ENCODE measurements at places on chromosomes 3 and 15. TPM values are rescaled to one million over a fixed set of nuclear protein-coding genes. Genes with fewer than 3 reads are reported as not detected.
A peak's percentile ranks its signal among the peaks of the same experiment; 100 is the strongest.

GRCh38 chr3:170862618-170863374, 7.2 kb downstream of the RPL22L1 start:
- peaks cover 12% of the 10 kb centered on the region for H3K4me1 ChIP-seq
- no peak overlapping the region for H3K27ac ChIP-seq
- H3K36me3 ChIP-seq = peaks cover 30% of the 10 kb centered on the region
- H3K27me3 ChIP-seq = no peaks in the 10 kb centered on the region
- DNase-seq = no peak

DNA sequence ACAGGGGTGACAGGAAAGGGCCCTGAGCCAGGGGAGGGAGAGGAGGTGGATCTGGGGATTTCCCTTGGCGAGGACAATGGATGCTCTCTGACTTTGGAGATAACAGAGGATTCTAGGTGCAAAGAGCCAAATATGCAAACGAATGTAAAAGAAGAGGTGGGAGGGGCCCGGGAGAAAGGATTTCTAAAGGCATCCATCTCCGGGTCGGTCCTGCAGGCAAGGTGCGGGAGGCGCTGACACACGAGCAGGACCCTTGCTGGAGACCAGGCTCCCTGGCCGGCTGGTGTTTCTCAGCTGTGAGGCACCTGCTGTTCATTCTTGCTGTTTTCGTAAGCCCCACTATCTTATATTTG, 115.2 kb upstream of the TLE3 start:
- no peak for DNase-seq
- no peaks in the 10 kb centered on the region for H3K36me3 ChIP-seq
- no peak overlapping the region for H3K4me3 ChIP-seq

- H3K36me3 ChIP-seq = no peaks in the 10 kb centered on the region
- DNase-seq = peak; percentile 91
- peak overlapping the region; percentile 72 for H3K27ac ChIP-seq
Measured at GRCh38 chr15:55742498-55742926, 440 bp downstream of the PRTG start.

DNA sequence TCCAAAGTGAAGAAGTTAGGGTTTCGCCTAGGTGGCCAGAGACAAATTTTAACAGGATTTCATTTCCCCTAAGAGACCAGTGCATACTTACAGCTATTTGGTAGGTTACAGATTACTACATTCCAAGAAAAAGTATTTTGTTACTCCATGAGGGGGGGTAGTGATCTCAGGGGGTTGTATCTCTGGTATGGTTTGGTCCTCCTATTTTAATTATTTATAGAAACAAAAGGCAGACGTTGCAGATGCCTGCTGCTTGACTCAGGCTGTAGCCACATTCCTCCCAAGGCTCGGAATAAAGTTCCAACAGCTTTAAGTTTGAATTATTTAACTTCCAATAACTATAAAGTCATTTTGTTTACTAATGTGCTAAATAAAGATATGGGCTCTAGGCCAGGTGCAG, 1.3 kb upstream of the TRIM59 start:
- H3K4me1 ChIP-seq = peaks cover 27% of the 10 kb centered on the region
- peaks cover 6% of the 10 kb centered on the region for H3K27me3 ChIP-seq
- H3K4me3 ChIP-seq = no peak overlapping the region

DNA sequence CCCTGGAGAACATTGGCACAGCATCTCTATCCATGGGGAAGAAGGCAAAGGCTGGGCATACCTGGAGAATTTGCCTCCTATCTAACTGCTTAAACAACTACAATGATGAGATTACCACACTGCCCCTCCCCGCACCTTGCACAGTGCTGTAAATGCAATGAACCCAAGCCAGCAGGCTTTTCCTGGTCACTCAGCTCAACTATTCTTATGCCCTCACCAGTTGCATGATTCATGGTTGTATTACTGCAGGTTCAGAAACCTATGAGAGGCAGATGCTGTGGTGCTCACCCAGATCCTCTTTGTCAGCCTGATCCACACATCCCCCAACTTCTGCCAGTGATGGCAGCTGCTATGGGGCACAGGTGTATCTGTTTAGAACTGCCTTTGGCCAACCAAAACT, 77.7 kb upstream of the STAC start:
- no peak overlapping the region for H3K4me3 ChIP-seq
- H3K27ac ChIP-seq = no peak overlapping the region
- no peaks in the 10 kb centered on the region for H3K4me1 ChIP-seq
- no peaks in the 10 kb centered on the region for H3K27me3 ChIP-seq
- H3K36me3 ChIP-seq = no peaks in the 10 kb centered on the region

- no peaks in the 10 kb centered on the region for H3K27me3 ChIP-seq
- DNase-seq = no peak
- no peak overlapping the region for H3K4me3 ChIP-seq
- no peak overlapping the region for H3K27ac ChIP-seq
- no peaks in the 10 kb centered on the region for H3K36me3 ChIP-seq
Measured at GRCh38 chr3:194838236-194838635, 152.6 kb downstream of the FAM43A start.

GRCh38 chr3:73773233-73773632, 148.5 kb upstream of the PDZRN3 start:
- no peaks in the 10 kb centered on the region for H3K27me3 ChIP-seq
- H3K4me3 ChIP-seq = no peak overlapping the region
- H3K4me1 ChIP-seq = peaks cover 10% of the 10 kb centered on the region

DNA sequence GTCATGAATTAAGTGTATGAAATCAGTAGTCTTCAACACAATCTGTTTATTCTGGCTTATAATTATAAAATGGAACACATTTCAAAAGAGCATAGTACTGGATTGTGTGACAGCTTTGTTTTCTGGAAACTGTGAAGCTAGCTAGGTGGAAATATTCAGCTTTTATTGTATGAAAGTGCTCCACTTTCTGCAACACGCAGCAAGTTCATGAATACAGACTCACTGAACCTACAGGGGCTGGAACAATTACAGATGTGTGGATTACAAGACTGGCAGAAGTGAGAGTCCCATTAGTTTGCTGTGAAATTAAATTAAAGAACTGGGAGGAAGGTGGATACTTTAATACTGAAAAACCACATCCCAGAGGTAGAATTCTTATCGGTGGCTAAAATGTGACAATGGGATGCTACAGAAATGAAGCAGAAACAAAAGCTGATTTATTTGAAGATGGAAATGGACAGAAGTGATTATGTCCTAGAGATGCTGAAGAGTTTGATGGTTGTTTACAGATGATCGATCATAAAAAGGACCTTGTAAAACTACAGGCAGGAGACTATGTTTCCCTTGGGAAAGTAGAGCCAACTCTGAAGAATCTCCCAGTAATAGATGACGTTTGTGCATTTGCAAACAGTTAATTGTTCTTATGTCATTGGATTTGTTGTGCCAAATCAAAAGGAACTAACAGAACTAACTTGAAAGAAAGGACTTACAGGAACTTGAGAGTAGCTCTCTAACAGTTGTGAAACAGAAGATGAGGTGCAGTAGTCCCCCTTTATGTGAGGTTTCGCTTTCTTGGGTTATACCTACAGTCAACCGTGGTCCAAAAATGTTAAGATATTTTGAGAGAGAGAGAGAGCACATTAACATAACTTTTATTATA, 15.7 kb downstream of the TF start:
- H3K4me1 ChIP-seq = peaks cover 12% of the 10 kb centered on the region
- no peaks in the 10 kb centered on the region for H3K36me3 ChIP-seq
- H3K27ac ChIP-seq = no peak overlapping the region

GRCh38 chr15:25184356-25185155, 229.8 kb downstream of the SNRPN start:
- H3K27me3 ChIP-seq = no peaks in the 10 kb centered on the region
- no peak for DNase-seq
- H3K4me1 ChIP-seq = no peaks in the 10 kb centered on the region
- no peak overlapping the region for H3K27ac ChIP-seq

- H3K27me3 ChIP-seq = no peaks in the 10 kb centered on the region
- no peak for DNase-seq
- peaks cover 6% of the 10 kb centered on the region for H3K4me1 ChIP-seq
Measured at GRCh38 chr15:93290618-93290946, 201.6 kb upstream of the RGMA start.

GRCh38 chr3:110868106-110868505, 203.5 kb upstream of the NECTIN3 start:
- H3K36me3 ChIP-seq = no peaks in the 10 kb centered on the region
- no peaks in the 10 kb centered on the region for H3K4me1 ChIP-seq
- H3K27ac ChIP-seq = no peak overlapping the region

- peaks cover 4% of the 10 kb centered on the region for H3K36me3 ChIP-seq
- DNase-seq = no peak
- no peaks in the 10 kb centered on the region for H3K27me3 ChIP-seq
- peak overlapping the region; percentile 98 for H3K27ac ChIP-seq
- peak overlapping the region; percentile 68 for H3K4me3 ChIP-seq
Measured at GRCh38 chr15:56886363-56886931, 32.0 kb upstream of the TCF12 start.

DNA sequence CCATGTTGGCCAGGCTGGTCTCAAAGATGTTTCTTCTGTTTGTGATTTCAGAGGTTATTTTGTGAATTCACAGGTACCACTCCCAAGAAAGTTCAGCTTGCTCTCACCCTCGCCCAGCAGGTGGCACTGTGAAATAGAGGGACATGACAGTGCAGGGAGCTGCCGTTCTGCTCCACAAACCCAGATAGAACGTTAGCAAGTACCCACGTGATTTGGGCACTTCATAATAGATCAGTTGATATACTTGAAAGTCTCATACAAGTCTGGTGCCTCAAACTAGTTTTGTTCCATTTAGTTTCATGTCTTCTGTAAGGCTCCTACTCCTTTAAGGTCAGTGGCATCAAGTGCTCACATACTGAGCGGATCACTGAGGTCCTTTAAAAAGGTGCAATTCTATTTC, 45.5 kb downstream of the FILIP1L start:
- H3K4me3 ChIP-seq = no peak overlapping the region
- DNase-seq = no peak
- H3K27ac ChIP-seq = no peak overlapping the region
- peaks cover 13% of the 10 kb centered on the region for H3K4me1 ChIP-seq
- no peaks in the 10 kb centered on the region for H3K27me3 ChIP-seq

- H3K4me3 ChIP-seq = no peak overlapping the region
- H3K27ac ChIP-seq = no peak overlapping the region
Measured at GRCh38 chr3:53616971-53617892, 122.8 kb downstream of the CACNA1D start.

DNA sequence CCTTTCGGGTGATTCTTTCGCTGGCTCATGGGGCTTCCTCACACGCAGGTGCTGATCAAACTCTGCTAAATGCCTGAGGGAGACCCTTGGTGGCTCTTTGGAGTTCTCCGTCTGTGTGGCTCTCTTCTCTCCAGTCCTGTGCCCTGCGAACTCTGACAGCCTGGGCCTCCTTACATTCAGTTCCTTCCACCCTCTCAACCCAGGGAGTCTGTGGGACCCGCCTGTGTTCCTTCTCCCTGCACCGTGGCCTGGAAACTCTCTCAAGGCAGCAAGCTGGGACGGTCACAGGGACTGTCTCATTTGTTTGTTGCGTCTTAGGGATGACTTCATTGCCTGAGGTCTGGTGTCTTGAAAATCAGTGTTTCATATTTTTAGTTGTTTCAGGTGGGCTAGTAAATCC, 37.0 kb upstream of the CORO2B start:
- no peaks in the 10 kb centered on the region for H3K36me3 ChIP-seq
- no peak overlapping the region for H3K27ac ChIP-seq
- no peaks in the 10 kb centered on the region for H3K27me3 ChIP-seq
- DNase-seq = no peak

DNA sequence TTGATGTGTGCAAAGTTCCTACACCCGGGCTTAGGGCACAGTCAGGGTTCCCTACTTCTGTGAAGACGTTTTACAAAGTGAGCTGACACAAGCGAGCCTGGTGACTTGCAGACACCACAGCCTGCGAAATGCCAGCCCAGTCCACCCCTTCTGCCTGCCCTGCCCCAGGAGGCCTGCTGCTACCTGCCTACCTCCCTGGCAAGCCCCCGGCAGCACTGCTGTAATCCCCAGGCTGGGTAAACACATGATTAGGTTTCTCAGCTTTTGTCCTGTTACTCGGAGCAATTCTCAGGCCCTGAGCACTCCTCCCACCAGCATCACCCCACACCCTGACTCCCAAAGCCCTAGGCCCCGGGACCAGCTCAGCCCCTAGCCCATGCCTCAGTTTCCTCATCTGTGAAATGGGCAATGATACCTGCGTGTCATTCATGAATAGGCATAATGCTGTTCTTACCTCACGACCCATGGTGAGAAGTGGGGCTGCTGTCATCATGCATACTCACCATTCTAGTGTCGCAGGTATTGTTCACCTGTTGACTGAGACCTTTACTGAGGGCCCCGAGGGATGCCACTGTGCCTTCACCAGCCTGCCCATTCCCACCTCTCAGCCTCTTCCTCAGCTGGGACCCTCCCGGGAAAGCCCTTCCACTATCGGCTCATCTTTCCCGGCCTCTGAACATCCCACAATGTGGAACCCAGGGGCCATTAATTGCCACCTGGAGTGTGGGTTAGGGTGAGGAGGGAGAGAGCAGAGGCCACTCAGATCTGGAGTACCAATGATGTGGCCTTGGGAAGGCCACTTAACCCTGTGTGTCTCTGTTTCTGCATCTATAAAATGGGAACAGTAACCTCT, 31.5 kb upstream of the SLC6A6 start:
- no peaks in the 10 kb centered on the region for H3K36me3 ChIP-seq
- no peak overlapping the region for H3K4me3 ChIP-seq
- DNase-seq = no peak
- no peak overlapping the region for H3K27ac ChIP-seq
- peaks cover 31% of the 10 kb centered on the region for H3K4me1 ChIP-seq
- no peaks in the 10 kb centered on the region for H3K27me3 ChIP-seq

DNA sequence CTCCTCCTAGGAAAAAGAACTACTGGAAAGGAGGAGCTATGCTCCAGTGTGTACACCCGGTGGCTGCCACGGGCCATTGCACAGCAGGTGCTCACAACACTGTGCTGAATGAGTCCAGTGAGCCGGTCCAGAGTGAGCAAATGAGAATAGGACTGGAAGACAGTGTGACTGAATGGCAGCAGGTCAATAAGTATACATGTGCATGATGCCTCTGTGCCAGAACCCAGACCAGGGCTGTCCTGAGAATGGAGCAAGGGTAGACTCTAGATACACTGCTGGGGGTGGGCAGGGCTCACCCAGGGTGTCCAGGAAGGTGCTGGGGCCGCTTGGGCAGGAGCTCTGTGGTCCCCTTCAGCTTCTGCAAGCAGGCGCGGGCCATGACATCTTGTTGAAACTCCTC, 8.3 kb downstream of the POLG start:
- no peak overlapping the region for H3K27ac ChIP-seq
- no peaks in the 10 kb centered on the region for H3K27me3 ChIP-seq
- H3K4me1 ChIP-seq = peaks cover 35% of the 10 kb centered on the region
- peaks cover 100% of the 10 kb centered on the region for H3K36me3 ChIP-seq
- no peak for DNase-seq

DNA sequence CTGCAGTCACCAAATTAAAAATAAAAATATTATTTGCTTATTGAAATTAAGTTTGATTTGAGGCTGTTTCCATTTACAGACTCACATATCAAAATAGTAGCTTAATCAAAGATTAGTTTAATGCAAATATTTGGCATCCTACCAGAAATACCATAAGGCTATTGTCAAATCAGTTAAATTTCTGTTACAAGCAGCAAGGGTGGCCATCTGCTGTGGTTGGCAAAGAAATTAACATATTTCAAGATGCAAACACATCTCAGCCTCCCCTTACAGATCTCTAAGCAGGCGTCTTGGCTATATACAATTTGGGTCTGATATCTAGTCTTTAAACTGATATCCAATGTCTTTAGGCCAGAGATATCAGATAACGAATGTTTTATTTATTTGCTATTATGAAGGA, 83.2 kb upstream of the NEDD4 start:
- H3K27ac ChIP-seq = no peak overlapping the region
- no peaks in the 10 kb centered on the region for H3K27me3 ChIP-seq
- no peaks in the 10 kb centered on the region for H3K4me1 ChIP-seq
- no peaks in the 10 kb centered on the region for H3K36me3 ChIP-seq

The SH2D7 gene
- not detected for total RNA-seq

The ITIH1 gene
- total RNA-seq = not detected

The ADAMTS17 gene
- 6.6 TPM for total RNA-seq

The THBS1 gene
- total RNA-seq = 262 TPM

The THSD4 gene
- total RNA-seq = 6.6 TPM

The SI gene
- total RNA-seq = not detected

The RHCG gene
- total RNA-seq = not detected

The MASP1 gene
- 0.66 TPM for total RNA-seq

Data from esophagus muscularis mucosa (tissue), 4 donors.